ENCODE measurements at places on chromosomes 13 and 19.

DNA sequence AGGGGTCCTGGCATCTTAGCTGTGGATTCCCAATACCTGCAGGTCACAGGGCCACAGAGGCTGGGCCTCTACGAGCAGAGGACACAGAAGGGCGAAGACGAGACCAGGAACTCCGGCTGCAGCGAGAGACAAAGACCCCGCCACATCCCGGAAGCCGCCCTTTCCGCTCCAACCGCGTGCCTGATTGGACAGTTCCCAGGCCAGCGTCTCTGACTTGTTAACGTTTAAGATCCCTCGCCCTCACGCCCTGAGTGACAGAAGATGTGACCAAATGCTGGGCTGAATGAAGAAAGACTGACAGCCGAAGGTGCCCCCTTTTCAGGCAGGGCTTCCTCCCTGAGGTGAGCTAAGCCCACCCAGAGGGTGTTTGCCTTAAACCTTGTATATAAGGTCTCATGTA is at the start of gene ZNF98:
Gene ZNF98, minus strand, starts transcription at position 136 of the 400 bp plus-strand sequence. Its CDS starts 122 bp downstream, at position 14.
- DNase-seq: no peak

- DNase-seq: no peak
Observed at GRCh38 chr19:29928831-29929230, 13.2 kb upstream of the URI1 start.

GRCh38 chr19:18435178-18435841 is 2.6 kb downstream of the ISYNA1 start:
- DNase-seq: no peak

- no peak for DNase-seq
Observed at GRCh38 chr19:33048806-33049676, 15.6 kb downstream of the RHPN2 start.

DNA sequence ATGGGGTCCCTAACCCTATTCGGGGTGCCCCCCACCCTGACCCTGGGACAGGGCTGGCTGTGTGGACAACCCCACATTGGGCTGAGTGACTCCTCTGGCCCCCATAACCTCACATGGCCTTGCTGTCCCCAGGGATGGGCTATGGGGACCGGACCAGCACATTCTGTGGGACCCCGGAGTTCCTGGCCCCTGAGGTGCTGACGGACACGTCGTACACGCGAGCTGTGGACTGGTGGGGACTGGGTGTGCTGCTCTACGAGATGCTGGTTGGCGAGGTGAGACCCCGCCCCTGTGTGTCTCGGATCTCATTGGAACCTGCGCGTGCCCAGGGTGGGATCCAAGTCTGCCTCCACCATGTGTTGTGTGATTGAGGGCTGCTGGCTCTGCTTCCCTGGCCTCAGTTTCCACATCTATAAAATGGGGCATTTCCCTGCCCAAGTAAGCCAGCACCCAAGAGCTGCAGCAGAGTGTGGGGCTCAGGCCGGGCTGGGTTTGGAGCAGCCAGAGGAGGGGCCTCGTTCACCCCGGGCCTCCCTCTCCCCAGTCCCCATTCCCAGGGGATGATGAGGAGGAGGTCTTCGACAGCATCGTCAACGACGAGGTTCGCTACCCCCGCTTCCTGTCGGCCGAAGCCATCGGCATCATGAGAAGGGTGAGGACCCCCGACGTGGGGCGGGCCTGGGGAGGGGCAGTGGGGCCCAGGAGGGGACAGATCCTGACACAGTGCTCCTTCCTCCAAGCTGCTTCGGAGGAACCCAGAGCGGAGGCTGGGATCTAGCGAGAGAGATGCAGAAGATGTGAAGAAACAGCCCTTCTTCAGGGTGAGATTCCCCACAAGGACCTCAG is 4.9 kb downstream of the PTGER1 start:
- DNase-seq: no peak

DNA sequence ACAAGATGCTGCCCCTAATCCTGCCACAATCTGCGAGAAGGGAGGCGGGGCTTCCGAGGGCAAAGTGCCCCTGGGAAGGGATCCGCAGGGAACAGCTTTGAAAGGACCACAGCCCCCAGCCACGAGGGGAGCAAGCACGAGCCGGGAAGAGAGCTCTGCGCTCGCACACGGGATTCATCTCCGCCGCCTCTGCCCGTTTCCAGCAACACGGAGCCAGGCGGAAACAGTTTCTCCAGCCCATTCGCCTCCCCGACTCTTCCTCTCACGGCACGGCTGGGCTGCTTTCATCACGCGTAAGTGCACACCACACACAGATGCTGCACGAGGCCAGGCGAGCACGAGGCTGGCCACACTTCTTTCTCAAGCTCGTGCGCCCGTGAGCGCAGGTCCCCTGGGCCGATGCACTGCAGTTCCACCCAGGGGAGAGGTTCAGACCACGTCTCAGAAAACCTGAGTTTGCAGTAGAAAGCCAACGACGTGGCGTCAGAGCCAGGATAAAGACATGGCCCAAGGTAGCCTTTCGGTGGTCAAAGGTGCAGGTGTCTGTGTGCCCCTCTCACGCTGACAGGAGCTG is 33.6 kb downstream of the NAXD start:
- no peak for DNase-seq
